ENCODE measurements at places on chromosomes 16 and 17.

DNA sequence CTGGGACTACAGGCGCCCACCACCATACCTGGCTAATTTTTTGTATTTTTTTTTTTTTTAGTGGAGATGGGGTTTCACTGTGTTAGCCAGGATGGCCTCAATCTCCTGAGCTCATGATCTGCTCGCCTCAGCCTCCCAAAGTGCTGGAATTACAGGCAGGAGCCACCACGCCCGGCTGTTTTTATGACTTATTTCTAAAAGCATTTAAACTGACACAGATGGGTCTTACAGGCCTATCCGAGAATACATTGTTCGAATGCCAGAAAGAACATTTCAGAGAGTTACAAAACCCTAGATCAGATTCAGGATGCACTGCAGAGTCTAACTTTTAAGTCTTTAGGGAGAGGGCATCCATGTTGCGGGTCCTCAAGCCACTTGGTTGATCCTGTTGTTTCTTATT lies 234.7 kb upstream of the MAF start:
- peaks cover 5% of the 10 kb centered on the region for H3K27me3 ChIP-seq
- no peaks in the 10 kb centered on the region for H3K36me3 ChIP-seq
- H3K27ac ChIP-seq: no peak overlapping the region
- no peaks in the 10 kb centered on the region for H3K4me1 ChIP-seq

DNA sequence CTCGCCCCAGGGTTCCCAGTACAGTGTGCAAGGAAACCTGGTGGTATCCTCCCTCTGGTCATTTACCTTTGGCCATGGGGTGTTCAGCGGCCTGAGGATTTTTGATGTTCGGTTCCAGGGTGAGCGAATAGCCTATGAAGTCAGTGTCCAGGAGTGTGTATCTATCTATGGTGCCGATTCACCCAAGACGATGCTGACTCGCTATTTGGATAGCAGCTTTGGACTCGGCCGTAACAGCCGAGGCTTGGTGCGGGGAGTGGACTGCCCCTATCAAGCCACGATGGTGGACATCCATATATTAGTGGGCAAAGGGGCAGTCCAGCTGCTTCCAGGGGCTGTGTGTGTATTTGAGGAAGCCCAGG lies 1.2 kb downstream of the AOC2 start:
- DNase-seq: no peak
- peaks cover 11% of the 10 kb centered on the region for H3K4me1 ChIP-seq
- no peak overlapping the region for H3K4me3 ChIP-seq
- H3K27ac ChIP-seq: no peak overlapping the region
- no peaks in the 10 kb centered on the region for H3K27me3 ChIP-seq

GRCh38 chr17:4679658-4680057 lies 24.3 kb downstream of the PELP1 start:
- no peak overlapping the region for H3K4me3 ChIP-seq
- H3K27ac ChIP-seq: no peak overlapping the region
- no peak for DNase-seq
- H3K4me1 ChIP-seq: peaks cover 3% of the 10 kb centered on the region
- peaks cover 18% of the 10 kb centered on the region for H3K36me3 ChIP-seq

GRCh38 chr16:71943887-71944286 lies 48.6 kb downstream of the IST1 start:
- no peak overlapping the region for H3K27ac ChIP-seq
- H3K36me3 ChIP-seq: no peaks in the 10 kb centered on the region
- peaks cover 4% of the 10 kb centered on the region for H3K4me1 ChIP-seq
- H3K4me3 ChIP-seq: no peak overlapping the region

GRCh38 chr16:12498077-12498476 lies 305.6 kb downstream of the CPPED1 start:
- peaks cover 5% of the 10 kb centered on the region for H3K36me3 ChIP-seq
- H3K4me3 ChIP-seq: no peak overlapping the region
- H3K27ac ChIP-seq: peak overlapping the region; percentile 27
- no peak for DNase-seq

- H3K27ac ChIP-seq: peak overlapping the region; percentile 53
- peak overlapping the region; percentile 83 for H3K4me3 ChIP-seq
- H3K27me3 ChIP-seq: no peaks in the 10 kb centered on the region
- H3K4me1 ChIP-seq: peaks cover 20% of the 10 kb centered on the region
- H3K36me3 ChIP-seq: no peaks in the 10 kb centered on the region
- peak; percentile 72 for DNase-seq
Observed at GRCh38 chr17:64780096-64781013, 118.2 kb upstream of the SMURF2 start.

- H3K27me3 ChIP-seq: peaks cover 14% of the 10 kb centered on the region
- H3K27ac ChIP-seq: no peak overlapping the region
- DNase-seq: no peak
- H3K36me3 ChIP-seq: no peaks in the 10 kb centered on the region
- peaks cover 3% of the 10 kb centered on the region for H3K4me1 ChIP-seq
Observed at GRCh38 chr16:4175849-4176248, 59.6 kb upstream of the ADCY9 start.

DNA sequence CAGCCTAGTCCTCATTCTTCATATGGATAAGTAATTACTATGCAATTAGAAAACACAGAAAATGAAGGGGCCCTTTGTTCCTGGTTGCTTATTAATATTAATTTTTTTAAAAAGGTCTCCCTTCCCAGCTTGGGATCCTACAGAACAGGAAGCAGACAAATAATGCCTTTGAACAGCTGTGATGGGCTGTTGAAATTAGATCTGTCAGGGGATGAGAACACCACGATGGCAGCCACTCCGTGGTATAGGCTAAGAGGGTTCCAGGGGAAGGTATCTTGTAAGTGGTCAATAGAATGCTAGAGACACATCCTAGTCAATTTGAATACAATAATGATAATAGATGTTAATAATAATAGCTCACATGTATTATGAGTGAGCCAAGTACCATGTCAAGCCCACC lies 83.1 kb downstream of the CCDC182 start:
- no peak for DNase-seq
- peaks cover 18% of the 10 kb centered on the region for H3K4me1 ChIP-seq
- peak overlapping the region; percentile 54 for H3K27ac ChIP-seq
- H3K36me3 ChIP-seq: peaks cover 8% of the 10 kb centered on the region
- H3K4me3 ChIP-seq: no peak overlapping the region

GRCh38 chr16:79609861-79610260 lies 9.3 kb upstream of the MAF start:
- no peak overlapping the region for H3K4me3 ChIP-seq
- DNase-seq: no peak
- H3K4me1 ChIP-seq: peaks cover 20% of the 10 kb centered on the region
- H3K36me3 ChIP-seq: no peaks in the 10 kb centered on the region
- H3K27ac ChIP-seq: no peak overlapping the region

GRCh38 chr16:67531247-67531646 lies 2.6 kb downstream of the RIPOR1 start:
- no peak for DNase-seq
- no peaks in the 10 kb centered on the region for H3K36me3 ChIP-seq
- H3K4me3 ChIP-seq: peak overlapping the region; percentile 21
- peak overlapping the region; percentile 82 for H3K27ac ChIP-seq
- H3K4me1 ChIP-seq: peaks cover 35% of the 10 kb centered on the region

- H3K27ac ChIP-seq: no peak overlapping the region
- H3K27me3 ChIP-seq: peaks cover 7% of the 10 kb centered on the region
- H3K4me1 ChIP-seq: peaks cover 15% of the 10 kb centered on the region
- DNase-seq: no peak
Observed at GRCh38 chr17:74836691-74837467, 22.8 kb downstream of the GRIN2C start.

DNA sequence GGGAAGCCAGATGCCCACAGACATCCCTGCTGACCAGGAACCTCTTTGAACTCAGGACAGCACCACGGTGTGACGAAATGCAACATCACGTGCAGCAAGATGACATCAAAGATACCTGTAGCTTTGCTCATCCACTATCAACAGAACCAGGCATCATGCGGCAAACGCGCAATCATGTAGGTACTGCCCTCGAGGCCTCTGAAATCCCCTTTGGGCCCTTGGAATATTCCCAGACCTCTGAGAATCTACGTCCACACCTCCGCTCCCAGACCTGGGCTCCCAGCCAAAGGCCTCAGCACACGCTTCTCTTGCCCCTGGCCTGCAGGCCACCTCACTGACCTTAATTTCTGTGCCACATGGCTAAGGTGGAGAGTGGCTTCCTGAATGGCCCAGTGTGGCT lies 7.3 kb downstream of the CX3CL1 start:
- peaks cover 9% of the 10 kb centered on the region for H3K4me1 ChIP-seq
- no peaks in the 10 kb centered on the region for H3K36me3 ChIP-seq
- no peak for DNase-seq
- no peaks in the 10 kb centered on the region for H3K27me3 ChIP-seq
- no peak overlapping the region for H3K4me3 ChIP-seq
- no peak overlapping the region for H3K27ac ChIP-seq

DNA sequence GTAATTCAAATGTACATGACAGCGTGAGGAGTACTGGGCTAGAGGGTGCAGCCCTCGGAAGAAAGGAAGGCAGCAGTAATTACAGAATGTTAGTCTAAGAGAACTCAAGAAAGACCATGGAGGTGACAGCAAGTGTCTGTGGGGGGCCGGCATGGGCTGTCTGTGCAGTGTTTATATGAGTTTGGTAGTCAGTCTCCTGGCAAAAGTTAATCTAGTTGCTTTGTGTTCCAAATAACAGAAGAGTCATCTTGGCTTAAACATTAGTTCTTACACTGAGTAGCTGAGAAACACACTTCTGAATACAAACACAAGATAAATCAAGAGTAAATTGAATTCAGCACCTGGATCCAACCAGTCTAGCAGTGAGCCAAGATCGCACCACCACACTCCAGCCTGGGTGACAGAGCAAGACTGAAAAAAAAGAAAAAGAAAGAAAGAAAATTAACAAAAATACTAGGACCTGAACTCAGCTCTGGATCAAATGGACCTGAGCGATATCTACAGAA lies 189.3 kb upstream of the COX10 start:
- peaks cover 3% of the 10 kb centered on the region for H3K36me3 ChIP-seq
- H3K4me1 ChIP-seq: peaks cover 2% of the 10 kb centered on the region
- DNase-seq: no peak
- H3K27ac ChIP-seq: no peak overlapping the region

GRCh38 chr16:86448306-86448890 lies 61.9 kb upstream of the FOXF1 start:
- peaks cover 3% of the 10 kb centered on the region for H3K4me1 ChIP-seq
- peaks cover 47% of the 10 kb centered on the region for H3K27me3 ChIP-seq
- no peak overlapping the region for H3K4me3 ChIP-seq
- no peak overlapping the region for H3K27ac ChIP-seq
- no peak for DNase-seq

DNA sequence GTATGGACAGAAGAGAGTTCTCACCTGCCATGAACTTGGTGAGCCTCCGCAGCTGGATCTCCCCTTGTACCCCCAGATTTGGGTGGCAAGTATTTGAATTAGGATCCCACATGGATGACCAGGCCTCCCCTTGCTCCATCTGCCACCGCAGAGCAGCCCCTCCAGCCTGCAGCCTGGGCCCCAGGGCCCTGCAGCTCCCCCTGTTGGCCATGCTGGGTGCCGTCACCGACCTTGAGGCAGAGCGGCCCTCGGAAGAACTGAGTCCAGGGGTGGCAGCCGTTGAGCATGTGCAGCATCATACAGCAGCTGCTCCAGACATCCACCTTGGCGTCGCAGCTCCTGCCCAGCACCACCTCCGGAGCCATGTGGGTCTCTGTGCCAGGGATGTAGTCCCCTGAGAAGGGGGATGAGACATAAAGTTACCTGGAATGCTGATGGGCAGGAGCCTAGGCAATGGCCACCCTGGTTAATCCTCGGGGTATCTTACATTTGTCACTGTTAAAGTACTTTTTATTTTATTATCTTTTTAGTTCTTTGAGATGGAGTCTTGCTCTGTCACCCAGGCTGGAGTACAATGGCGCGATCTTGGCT lies 9.0 kb upstream of the SPATA32 start:
- H3K27me3 ChIP-seq: no peaks in the 10 kb centered on the region
- DNase-seq: peak; percentile 51
- peak overlapping the region; percentile 16 for H3K27ac ChIP-seq
- no peak overlapping the region for H3K4me3 ChIP-seq
- H3K4me1 ChIP-seq: peaks cover 2% of the 10 kb centered on the region

GRCh38 chr17:68289473-68289872 lies 1.5 kb downstream of the SLC16A6 start:
- no peaks in the 10 kb centered on the region for H3K27me3 ChIP-seq
- H3K36me3 ChIP-seq: no peaks in the 10 kb centered on the region
- peak overlapping the region; percentile 98 for H3K27ac ChIP-seq
- H3K4me3 ChIP-seq: peak overlapping the region; percentile 98
- no peak for DNase-seq
- peaks cover 40% of the 10 kb centered on the region for H3K4me1 ChIP-seq
